ENCODE measurements at places on chromosomes 7 and 10.

- peak; percentile 39 for DNase-seq
Measured at GRCh38 chr10:98608411-98608810, 161.7 kb upstream of the HPS1 start.

GRCh38 chr7:155166108-155166507 lies 96.0 kb downstream of the HTR5A start:
- DNase-seq = no peak

GRCh38 chr7:52719677-52720076 lies 315.8 kb upstream of the POM121L12 start:
- DNase-seq = no peak

DNA sequence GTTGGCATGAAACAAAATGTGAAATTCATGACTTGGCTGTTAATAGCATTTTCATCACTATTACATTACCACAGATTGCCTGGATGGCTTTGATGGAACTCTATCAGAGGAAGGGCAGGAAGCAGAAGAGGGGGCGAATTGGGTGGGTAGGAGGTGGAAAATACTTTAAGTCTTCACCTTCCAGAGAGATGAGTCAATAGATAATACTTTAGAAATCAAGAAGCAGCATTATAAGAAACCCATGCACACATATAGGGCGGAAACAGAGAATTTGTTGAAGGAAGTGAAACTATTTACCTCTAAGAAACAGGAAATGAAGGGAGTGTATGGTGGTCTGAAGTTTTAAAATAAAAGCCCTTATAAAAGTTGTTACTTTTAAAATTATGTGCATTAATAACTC lies 152.1 kb upstream of the TARP start:
- DNase-seq = no peak

DNA sequence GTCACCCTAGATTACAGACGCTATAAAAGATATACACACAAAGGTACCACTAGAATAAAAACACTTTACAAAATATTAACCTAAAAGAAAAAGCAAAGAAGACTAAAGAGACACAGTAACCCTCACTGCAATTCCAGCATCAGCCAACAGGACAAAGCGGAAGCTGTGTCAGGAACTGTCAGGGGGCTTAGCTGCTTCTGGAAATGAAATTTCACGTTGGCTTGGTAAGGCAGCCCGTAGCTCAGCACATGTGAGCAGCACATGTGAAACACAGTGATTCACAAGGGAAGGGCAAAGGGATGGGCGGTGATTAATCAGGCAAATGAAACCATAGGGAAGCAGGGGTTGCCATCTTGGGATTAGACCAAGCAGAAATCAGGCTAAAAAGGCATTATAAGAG lies 195.4 kb downstream of the MGMT start:
- no peak for DNase-seq

DNA sequence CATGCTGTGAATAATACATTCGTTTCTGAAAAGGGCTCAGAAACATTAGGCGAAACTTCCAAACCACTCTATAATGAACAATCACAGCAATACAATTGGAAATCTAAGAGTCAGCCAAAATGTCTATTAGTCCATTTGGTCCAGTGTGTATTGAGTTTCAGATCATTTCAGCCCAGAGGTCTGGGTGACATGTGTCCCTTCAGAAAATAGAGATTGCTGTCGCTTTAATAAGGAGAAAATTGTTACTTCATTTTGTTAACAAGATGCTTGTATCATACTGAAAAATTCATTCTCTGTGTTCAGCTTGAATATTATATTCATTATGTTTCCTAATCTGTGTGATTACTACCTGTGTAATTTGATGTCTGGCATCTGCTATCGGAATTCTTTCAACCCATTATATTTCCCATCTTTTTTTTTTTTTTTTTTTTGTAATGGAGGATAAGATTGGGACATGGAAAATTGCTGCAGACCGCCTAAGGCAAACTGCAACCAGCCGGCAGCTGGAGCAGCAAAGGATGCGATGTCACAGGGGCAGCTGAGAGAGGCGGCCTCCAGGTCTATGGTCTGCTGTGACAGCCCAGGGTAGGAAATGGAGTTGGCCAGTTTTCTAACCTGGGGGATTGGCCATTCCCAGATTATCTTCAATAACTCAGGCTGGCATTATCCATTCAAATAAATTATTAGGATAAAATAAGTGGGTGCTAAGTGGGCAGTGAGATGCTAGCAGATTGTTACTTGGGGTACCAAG lies 170.9 kb upstream of the NPVF start:
- no peak for DNase-seq

- DNase-seq = no peak
Measured at GRCh38 chr7:39458061-39458745, 108.0 kb upstream of the YAE1 start.

DNA sequence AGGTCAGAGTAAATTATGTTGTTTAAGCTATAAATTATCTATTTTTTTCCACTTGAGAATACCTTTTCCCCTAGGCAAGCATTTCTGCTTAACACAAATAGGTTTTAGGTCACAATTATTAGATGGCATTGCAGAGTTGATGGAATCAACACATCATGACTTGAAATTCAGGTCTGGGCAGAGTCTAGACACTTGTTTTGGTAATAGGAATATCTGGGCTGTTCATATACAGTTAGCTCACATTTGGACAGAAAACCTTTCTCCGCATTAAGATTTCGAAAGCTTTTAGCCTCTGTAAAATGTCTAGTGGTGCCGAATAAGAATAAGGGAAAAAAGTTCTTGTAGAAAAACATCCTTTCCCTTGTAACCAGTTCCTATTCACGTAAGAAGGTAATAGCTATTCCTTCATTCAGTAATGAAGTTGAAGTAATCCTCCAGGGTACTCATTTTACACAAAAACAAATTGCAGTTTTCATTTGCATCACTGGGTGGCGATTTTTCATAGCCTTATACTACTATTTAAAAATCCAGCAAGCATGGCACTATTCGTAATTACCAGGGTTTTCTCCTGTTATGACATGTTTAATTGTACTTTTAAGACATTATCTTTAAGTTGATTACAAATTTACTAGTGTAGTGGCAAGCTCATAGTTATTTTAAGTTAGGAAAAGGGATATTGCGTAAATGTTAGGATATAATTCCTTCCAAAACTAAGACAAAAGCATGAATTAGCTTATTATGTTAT lies 37.0 kb downstream of the RPA3 start:
- peak; percentile 85 for DNase-seq

DNA sequence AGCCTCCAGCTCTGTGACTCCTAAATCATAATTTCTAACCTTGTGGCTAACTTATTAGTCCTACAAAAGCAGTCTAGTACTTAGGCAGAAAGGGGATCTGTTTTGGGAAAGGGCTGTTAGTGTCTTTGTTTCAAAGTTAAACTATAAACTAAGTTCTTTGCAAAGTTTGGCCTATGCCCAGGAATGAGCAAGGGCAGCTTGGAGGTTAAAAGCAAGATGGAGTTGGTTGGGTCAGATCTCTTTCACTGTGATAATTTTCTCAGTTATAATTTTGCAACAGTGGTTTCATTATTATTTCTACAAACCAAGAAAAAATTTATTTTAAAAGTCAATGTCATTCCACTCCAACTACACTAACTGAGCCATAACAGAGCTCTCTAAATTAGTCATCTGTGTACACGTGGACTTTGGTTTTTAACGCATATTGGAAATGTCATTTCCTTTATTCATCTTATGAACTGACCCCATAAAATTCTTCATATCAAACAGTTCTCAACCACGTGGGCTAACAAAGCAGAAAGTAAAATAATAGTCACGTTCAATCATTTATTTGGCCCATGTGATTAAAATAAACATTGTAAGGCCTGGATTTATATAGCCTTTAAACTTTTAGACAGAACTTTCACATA lies 143.2 kb upstream of the C7orf33 start:
- DNase-seq = no peak

DNA sequence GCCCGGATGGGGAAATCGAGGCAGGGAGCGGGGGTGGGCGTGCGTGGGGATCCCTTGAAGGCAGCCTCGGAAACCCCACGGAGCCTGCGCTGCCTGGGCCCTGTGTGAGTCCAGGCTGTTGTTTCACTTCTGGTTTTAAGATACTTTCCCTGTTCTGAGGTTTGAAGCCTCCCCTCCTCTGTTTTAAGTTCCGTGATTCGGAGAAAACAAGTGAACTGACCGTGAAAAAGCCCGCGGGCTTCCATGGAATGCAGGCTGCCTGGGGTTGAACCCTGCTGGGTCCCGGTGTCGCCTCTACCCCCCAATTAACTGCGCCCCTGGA lies 401 bp downstream of the LRRC27 start:
- DNase-seq = peak; percentile 31

DNA sequence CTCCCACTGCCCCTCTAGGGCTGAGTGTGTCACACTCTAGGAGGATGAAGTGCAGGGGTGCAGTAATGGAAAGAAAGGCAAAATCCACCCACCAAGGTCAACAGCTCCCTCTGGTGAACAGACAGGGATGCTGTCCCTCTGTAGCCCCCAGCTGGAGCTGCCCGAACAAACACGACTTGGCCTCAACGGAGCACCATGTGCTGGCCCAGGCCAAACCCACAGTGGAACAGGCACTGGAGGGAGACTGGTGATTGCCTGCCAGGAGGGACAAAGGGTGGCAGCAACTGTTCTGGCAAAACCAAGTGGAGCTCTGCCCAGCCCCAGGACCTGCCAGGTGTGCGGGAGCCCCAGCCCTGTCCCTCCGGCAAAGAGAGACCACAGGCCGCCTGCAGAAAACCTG lies 20.7 kb downstream of the PDIA4 start:
- peak; percentile 31 for DNase-seq

- DNase-seq = no peak
Measured at GRCh38 chr7:24968165-24968564, 11.8 kb downstream of the OSBPL3 start.
